ENCODE measurements at places on chromosomes 13 and 19.

GRCh38 chr19:32012886-32013631 lies 332.4 kb upstream of the ZNF507 start:
- DNase-seq, result no peak

DNA sequence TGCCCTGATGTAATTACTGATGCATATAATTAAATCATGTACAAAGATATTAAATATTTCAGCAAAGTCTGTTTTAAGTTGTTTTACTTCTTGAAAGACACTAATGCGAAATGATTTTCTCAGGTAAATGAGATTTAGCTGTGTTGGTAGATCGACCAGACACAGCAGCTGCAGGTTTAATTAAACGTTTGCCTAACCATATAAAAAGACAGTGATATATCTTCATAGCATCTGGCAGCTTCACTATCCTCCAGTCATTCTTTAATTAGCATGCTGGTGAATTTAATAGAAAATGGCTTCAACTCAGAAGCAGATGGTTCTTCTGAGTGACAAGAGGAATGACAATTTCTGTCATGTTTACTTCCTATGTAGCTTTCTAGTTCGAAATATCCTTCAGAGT lies 69.3 kb downstream of the NHLRC3 start:
- DNase-seq, result no peak

DNA sequence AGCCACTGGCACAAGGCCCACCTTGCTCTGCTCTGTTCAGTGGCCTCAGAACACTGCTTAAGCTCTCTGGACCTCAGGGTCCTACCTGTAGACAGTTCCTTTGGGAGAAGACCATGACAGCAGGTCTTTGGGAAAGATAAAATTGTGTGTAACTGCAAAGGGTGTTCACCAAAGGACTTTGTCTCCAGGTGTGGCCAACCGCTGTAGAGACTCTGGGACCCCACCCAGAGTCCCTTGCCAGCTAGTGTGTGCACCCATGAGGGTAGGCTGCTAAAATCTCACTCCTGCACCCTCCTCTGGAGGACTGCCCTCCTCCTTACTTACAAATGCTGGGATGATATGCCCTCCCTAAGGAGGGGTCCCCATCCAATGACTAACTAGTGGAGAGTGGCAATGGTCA lies 211.2 kb downstream of the TSHZ3 start:
- DNase-seq, result no peak

DNA sequence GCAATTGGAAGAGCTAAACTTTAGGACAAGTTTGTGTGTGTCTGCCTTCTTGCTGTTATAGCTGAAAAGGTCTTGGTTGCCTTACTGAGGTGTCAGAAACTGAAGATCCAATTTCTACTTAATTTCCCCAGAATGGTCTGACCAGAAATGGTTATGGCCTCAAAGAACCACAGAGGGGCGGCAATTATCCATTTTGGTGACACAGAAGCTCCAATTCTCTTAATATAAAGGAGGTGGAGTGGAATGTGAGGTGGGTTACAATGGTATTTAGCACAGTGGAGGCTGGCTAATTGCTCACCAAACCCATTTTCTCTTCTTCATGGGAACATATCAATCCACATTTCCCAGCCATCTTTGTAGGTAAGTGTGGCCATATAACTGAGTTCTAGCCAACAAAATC lies 1157.2 kb downstream of the OLFM4 start:
- no peak for DNase-seq

DNA sequence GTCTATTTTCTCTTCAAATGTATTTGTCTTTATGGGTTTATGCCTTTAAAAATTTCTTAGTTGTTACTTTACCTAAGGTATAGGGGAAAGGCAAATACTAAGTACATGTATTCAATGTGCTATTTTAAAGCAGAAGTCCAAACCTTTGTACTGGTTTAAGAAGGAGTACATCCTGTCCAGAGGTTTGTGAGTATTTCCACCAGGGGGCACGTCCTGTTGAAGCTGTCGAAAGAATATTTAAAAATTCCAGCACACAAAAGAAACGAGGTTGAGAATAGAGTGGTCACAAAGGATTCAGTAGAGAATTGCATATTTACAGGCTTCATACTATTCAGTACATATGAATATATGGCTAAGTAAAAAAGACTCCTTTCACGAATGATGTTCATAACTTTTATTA lies 59.8 kb downstream of the URI1 start:
- no peak for DNase-seq

- DNase-seq, result no peak
Measured at GRCh38 chr13:24134231-24134630, 26.3 kb upstream of the SPATA13 start.

DNA sequence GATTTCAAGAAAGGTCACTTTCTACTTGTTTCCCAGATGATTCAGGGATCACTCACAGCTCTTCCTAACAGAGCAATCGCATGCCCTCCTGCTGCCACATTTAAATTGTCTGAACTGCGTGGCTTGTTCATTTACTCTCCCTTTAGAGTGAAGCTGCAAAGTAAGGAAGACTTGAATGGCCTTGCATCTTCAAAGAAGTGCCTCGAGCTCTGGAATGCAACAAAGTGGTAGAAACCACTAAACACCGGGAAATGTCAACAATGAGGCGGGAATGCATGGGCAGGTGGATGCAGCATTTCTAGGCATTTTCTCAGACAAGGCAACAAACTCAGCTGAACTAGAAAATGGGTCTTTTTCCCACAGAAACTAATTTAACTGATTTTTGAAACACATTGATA lies 10.3 kb upstream of the DACH1 start:
- DNase-seq, result no peak

GRCh38 chr13:26465514-26465913 lies 92.0 kb upstream of the WASF3 start:
- DNase-seq, result no peak

GRCh38 chr13:111518161-111518792 lies 197.8 kb downstream of the TEX29 start:
- DNase-seq, result no peak

- DNase-seq, result no peak
Measured at GRCh38 chr13:44764302-44764692, 188.2 kb upstream of the TSC22D1 start.

- no peak for DNase-seq
Measured at GRCh38 chr19:2043961-2044708, 6.9 kb downstream of the MKNK2 start.

Measured in fibroblast of skin of left quadriceps (primary cell).